ENCODE measurements at places on chromosomes 5 and 9. TPM values are rescaled to one million over a fixed set of nuclear protein-coding genes. Genes with fewer than 3 reads are reported as not detected.

The ANKRA2 gene
- 28.0 TPM for total RNA-seq

The S1PR3 gene
- 14.5 TPM for total RNA-seq

The RAB24 gene
- total RNA-seq = 36.1 TPM

The IFNB1 gene
- total RNA-seq = not detected

The RASEF gene
- total RNA-seq = 5.6 TPM

The LRRC19 gene
- total RNA-seq = not detected

The ANKH gene
- total RNA-seq = 16.1 TPM

The C9orf72 gene
- 11.0 TPM for total RNA-seq

The LHX3 gene
- not detected for total RNA-seq

The SLC24A2 gene
- total RNA-seq = under 0.01 TPM

The TLX3 gene
- total RNA-seq = not detected
